ENCODE measurements at places on chromosomes 1 and 21. TPM values are rescaled to one million over a fixed set of nuclear protein-coding genes. Genes with fewer than 3 reads are reported as not detected.

GBP4 gene
- 7.6 TPM for total RNA-seq

IVL gene
- total RNA-seq = not detected

ZNHIT6 gene
- total RNA-seq = 21.4 TPM

LENEP gene
- total RNA-seq = 0.88 TPM
